ENCODE measurements at places on chromosomes 2 and 18.

DNA sequence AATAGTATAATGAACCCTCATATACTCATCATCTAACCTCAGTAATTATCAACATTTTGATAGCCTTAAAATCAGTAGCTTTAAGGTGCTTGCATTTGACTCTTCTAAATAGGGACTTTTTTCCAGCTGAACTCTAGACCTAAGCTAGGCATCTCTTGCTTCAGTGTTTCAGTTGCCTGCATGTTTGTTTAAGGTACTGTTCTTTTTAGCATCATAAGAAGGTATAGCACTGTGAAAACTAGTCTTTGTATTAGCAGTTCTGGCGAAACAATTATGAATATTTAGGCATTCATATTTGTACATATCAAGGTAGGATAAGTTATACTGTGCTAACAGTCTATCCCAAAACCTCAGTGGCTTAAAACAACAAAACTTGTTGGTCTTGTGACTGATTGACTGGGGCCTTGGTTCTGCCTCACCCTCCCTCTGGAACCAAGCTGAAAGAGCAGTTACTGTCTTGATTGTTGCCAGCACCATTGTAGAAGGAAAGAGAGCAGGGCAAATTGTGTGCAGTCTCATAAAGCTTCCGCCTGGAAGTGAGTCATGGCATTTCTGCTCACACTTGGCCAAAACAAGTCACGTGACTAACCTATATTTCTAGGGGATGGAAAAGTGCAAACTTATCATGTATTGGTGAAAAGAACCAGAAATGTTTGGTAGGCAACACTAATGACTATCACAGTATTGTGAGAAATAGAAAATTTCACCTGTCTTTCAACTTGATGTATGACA is 24.3 kb downstream of the GALNT1 start:
- DNase-seq, result no peak

- no peak for DNase-seq
Observed at GRCh38 chr2:71891719-71892422, 255.8 kb downstream of the CYP26B1 start.

DNA sequence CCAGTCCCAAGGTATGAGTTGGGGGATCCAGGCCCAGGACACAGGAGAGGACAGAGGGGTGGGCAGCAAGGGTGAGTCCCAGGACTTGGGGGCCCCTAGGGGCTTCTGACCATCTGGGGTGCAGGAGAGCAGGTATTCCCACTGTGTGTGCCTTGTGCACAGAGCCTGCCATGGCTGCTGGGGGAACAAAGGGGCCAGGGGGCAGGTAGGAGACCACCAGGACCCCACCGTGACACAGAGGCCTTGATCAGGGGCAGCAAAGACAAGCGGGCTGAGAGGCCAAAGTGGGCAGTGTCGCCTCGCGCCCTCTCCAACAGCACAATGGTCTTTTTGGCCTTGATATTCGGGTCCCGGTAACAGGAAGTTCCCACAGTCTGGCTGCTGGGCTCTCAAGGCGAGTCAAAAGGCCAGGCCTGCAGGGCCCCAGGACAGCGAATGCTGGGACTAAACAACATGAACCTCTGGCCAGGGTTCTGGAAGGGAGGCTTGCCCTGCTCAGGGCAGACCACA is 12.3 kb upstream of the GPR17 start:
- no peak for DNase-seq

DNA sequence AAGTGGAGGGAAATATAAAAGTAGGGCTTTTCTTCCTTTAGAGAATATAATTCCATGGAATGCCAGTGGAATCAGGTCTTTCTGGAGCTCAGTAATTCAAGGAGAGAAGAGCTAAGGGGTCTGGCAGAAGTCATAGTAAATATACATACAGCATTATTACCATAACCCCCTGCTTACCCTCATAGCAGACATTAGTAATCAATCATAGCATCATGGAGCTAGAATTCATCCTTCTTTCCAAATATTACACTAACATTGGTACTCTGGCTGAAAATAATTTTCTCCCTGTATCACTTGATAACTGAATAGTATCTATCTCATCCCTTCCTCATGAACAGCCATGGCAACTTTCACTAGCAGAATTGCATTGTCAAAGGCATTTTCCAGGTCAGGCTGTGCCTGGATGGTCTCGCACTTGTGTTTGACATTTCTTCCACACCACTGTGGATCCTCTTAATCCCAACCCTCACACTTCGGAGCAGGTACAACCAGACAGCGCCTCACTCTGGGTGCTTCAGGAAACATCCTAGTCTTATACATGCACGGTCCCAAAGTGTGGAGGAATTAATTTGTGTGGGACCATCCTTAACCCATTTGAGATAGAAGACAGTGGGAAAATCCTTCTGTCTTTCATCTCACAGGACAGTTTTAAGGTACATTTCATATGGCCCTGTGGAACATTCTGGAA is 84.2 kb upstream of the SEC11C start:
- no peak for DNase-seq

- no peak for DNase-seq
Observed at GRCh38 chr2:43333101-43333655, 106.8 kb upstream of the ZFP36L2 start.

- DNase-seq, result no peak
Observed at GRCh38 chr2:25979001-25979400, 3.3 kb downstream of the KIF3C start.

DNA sequence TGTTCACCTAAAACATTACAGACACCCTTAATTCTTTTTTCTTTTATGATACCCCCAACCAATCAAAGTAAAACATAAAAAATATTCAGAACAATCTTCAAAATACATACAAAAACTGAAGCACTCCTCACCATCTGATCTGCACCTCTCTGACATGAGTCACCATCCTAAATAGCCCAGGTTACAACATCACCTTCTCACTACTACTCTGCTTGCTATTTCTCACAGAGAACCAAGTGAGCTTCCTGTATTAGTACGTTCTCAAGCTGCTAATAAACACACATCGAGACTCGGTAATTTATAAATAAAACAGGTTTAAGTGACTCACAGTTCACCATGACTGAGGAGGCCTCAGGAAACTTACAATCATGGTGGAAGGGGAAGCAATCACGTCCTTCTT is 183.5 kb downstream of the CBLN2 start:
- DNase-seq, result no peak

- DNase-seq, result no peak
Observed at GRCh38 chr2:67485431-67485830, 88.3 kb downstream of the ETAA1 start.

DNA sequence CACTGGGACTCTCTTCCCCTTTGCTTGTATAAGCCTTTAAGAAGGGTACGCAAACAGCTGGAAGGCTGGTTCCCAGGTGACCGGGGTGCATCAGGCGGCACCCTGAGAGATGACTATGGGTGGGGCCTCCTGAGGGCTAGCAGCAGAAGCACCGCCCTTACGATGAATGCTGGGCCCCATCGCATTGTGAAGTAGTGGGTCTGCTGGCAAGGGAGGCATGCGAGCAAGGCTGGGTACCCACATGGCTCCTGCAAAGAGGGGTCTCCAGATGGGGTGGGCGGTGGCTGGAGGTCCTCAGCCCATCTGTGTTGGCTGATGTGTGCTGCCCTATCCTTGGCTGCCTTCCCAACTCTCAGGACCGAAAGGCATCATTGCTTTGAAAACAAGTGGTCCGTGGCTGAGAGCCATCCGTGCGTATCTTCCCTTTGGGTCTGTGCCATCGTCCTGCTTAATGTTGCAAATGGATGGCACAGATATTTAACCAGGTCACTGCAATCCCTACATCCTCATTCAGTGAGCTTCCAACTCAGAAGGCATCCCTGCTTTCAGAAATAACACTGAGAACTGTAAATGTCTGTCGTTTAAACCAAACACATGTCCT is 83.5 kb upstream of the GPC1 start:
- no peak for DNase-seq

DNA sequence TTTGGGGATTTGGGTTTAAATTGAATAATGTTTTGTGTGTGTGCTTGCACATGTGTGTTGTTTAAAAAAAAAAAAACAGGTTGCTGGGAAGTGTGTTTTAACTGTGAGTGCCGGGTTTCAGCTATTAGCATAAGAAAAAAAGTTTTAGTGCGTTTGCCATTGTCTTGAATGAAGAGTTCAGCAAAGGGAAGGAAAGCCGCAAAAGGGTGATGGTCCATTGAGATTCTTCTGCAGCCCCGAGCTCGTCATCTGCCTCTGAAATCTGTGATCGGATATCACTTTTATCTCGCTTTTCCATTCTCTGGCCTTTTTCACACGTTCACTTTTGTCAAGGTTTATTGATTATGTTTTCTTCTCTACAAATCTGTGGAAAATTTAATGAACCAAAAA is 4.7 kb downstream of the GLI2 start:
- DNase-seq, result no peak

DNA sequence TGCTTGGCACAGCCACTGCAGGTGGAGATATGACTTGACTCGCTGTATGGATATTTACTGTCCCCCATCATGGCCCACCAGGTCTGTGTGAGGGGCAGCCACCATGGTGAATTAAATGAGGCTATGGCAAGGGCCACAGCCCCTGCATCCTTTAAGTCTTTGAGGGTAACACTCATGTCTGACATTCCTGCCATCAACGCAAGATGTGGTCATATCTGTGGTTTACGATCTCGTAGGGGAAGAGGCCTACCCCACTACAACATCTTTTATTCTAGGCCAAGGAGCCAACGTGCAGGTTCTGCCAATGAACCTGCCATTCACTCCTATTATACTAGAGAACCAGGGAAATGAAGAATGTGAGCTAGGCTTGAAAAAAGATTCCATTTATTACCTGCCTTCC is 381.6 kb upstream of the ID2 start:
- DNase-seq, result no peak

DNA sequence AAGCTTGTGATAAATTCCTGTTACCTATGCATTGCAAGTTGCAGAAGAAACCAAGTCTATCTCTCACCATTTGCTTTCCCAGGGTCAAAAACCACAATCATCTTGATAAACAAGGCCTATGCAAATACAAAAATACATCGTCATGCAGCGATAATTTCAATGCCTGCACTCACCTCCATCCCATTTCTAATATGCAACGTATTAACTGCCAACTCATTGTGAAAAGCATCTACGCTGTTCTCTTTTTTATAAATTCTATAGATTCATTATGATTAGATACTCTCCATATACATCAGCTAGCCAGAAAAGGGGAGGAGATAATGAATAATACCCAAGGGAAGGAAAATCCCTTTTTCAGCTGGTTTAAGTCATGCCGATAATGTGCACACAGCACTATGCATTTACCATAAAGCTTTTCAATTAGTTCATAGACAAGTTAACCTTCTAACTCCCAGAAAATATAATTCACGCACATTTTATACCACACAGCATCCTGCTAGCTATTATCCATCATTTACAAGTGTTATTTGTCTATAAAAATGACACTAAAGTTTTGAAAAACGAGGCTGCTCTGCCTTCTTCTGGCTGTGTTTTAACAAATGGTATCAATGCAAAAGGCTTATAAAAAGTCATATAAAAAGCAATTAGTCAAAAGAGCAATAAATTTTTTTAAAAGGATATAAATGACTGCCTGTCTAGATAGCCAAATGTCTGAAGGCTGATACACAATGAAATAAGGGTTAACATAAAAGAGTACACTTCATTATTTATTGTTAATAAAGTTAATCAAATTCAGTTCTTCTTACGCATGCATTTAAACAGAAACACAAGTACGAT is 77.6 kb downstream of the AFF3 start:
- no peak for DNase-seq

- no peak for DNase-seq
Observed at GRCh38 chr18:22961156-22961555, 28.0 kb downstream of the RBBP8 start.

GRCh38 chr2:145836986-145837385 is 1317.1 kb upstream of the ZEB2 start:
- no peak for DNase-seq

GRCh38 chr2:4670331-4670730 is 967.0 kb downstream of the DCDC2C start:
- no peak for DNase-seq

DNA sequence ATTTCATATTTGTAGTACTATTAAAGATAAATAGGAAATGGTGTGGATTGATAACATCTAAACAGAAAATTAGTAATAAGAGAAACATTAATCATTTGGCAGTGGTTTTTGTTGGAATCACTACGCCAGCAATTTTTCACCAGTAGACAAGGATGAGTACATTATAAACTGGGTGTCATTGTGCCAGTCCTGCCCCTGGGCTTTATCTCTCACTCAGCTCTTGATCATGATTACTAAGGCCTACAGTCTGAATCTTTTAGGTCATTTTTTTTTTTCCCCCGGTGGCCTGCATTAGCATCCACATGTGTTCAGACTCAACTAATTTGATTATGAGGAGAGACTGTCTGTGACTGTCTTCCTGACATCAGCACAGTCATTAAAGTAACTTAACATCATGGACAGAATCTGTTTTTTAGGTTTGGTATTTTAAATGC is 16.2 kb downstream of the GULP1 start:
- DNase-seq, result no peak

- DNase-seq, result no peak
Observed at GRCh38 chr18:74226666-74227065, 65.1 kb downstream of the CYB5A start.

GRCh38 chr18:12324991-12325725 is 17.1 kb downstream of the TUBB6 start:
- DNase-seq, result no peak

DNA sequence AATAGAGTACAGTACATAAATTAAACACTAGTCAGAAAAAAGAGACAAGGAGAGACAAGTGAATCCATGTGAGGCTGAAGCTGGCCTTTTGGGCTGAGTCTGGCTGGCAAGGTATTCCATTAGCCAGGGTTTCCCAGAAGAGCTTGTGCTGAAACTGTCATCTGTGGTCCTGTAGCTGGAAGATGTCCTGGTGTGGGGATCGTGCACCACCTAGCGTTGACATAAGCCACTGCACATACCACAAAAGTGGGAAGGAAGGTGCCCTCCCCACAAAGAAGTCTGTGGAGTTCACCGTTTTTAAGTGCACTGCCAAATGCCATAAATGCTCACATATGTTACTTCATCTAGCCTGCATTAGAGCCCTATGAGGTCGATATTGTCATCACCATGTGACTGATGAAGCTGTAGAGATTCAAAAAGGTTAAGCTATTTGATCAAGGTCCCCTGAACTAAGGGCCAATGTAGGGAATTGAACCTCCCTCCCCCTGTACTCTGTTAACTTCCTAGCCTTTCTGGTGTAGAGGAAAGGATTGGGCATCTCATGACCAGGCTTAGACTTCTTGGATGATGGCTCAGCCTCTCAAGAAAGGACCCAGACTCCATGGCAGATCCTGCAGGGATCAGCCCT is 31.9 kb upstream of the GALNT14 start:
- DNase-seq, result peak; percentile 50

DNA sequence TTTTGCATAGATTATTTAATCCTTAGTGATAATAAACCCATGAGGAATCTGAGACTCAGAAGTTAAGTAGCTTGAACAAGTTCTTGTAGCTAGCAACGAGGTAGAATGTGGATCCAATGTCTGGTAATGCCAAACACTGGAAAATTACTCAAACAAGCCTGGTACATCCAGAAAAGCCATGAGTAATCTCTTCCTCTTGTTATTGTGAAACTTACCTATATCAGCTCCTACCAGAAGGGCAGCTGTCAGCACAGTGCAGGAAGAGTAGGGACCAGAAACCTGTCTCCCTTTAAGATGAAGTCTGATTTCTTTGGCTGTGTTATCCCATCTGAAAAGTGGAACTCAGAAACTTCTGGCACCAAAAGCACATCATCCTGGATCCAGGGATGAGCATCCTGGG is 7.7 kb upstream of the SERPINB8 start:
- DNase-seq, result no peak
